B cell (primary cell): ENCODE measurements at places on chromosomes 5 and 9. TPM values are rescaled to one million over a fixed set of nuclear protein-coding genes. Genes with fewer than 3 reads are reported as not detected.

The TTLL11 gene
- 3.8 and 3.9 TPM in 2 replicates for total RNA-seq

The SNX24 gene
- 7.9 and 9.3 TPM in 2 replicates for total RNA-seq

The RNF183 gene
- 0.39 TPM in 1 of 2 replicates, not detected in the other for total RNA-seq

The NFIL3 gene
- 2.7 and 3.4 TPM in 2 replicates for total RNA-seq
